PC-9 (cell line): ENCODE measurements at places on chromosomes 6 and 20. TPM values are rescaled to one million over a fixed set of nuclear protein-coding genes. Genes with fewer than 3 reads are reported as not detected.

CCN2 gene
- total RNA-seq, result 20.2 and 34.1 TPM in 2 replicates

PXDC1 gene
- 29.3 and 30.8 TPM in 2 replicates for total RNA-seq

GNAS-AS1 gene
- total RNA-seq, result 5.7 and 6.8 TPM in 2 replicates

BACH2 gene
- 2.3 and 4.2 TPM in 2 replicates for total RNA-seq

OPRM1 gene
- total RNA-seq, result not detected in 2 replicates

SDHAF4 gene
- total RNA-seq, result 29.1 and 40.1 TPM in 2 replicates

RIPOR3 gene
- 4.1 and 6.3 TPM in 2 replicates for total RNA-seq

DNA sequence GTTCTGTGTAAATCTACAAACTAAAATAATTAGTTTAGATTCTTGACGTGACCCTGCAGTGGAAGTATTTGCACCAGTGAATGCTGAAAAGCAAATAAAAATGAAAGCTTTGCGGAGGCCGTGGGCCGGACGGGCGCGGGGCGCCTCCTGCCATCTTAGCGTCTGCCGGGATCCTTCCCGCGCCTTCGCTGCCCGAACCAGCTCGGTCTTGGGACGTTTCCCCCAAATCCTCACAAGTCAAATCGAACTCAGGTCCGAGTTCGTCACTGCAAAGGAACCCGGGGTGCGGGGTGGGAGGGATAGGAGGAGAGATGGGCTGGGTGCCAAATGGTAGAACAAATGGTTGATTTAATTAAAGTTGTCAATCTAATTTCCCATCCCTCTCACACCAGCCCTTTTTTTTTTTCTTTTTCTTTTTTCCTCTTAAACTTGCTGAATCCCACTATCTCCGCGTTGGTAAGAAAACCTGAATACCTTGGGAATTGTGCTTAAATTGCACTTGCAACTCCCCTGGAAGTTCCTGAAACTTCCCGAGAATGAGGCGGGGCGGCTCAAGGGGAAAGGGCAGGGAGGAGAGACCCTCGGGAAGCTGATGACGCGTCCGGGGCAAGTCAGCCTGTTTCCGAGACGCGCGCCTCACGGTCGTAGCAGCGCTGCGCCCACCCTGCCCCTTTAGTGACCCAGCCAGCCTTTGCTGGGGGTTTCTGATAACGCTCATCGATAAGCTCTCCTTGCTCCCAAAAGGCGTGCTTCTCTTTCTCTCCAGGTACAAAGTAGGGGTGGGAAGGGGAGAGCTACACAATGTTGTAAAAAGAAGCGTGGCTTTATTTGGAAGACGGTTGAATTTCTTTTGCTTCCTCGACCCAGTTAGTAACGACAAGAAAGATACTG is 1.8 kb downstream of the GJA1 start:
- H3K4me3 ChIP-seq, result peak overlapping the region; percentile 60
- no peak overlapping the region for H3K27ac ChIP-seq
- H3K36me3 ChIP-seq, result no peaks in the 10 kb centered on the region
- no peaks in the 10 kb centered on the region; the same call in 1 of the 2 replicates for H3K4me1 ChIP-seq

- H3K27me3 ChIP-seq, result no peaks in the 10 kb centered on the region
- no peaks in the 10 kb centered on the region for H3K4me1 ChIP-seq
- no peak for DNase-seq
Observed at GRCh38 chr20:47304287-47304686, 52.2 kb downstream of the ZMYND8 start.

DNA sequence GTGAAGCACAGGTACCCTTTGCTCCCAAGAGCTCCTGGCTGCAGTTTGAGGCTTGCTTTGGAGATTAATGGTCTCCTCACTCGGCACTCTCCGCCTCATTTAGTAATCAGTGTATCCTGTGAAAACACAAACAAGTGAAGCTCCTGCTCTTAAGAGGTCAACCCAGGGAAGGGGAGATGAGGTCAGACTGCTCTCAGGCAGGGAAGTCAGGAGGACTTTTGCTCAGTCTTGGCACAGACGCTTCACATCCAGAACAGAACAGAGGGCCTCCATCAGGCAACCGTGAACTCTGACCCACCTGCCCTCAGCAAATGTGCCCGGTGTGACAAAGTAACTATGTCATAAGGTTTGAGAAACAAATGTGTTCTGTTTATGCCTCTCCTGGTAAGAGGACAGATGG is 428.8 kb upstream of the JARID2 start:
- H3K4me3 ChIP-seq, result no peak overlapping the region
- no peak overlapping the region for H3K27ac ChIP-seq
- DNase-seq, result no peak
- no peaks in the 10 kb centered on the region for H3K36me3 ChIP-seq

- no peak overlapping the region for H3K27ac ChIP-seq
- H3K4me3 ChIP-seq, result no peak overlapping the region
- no peaks in the 10 kb centered on the region for H3K36me3 ChIP-seq
- no peak for DNase-seq
- no peaks in the 10 kb centered on the region for H3K4me1 ChIP-seq
Observed at GRCh38 chr20:3616250-3616649, 46.9 kb downstream of the GFRA4 start.

DNA sequence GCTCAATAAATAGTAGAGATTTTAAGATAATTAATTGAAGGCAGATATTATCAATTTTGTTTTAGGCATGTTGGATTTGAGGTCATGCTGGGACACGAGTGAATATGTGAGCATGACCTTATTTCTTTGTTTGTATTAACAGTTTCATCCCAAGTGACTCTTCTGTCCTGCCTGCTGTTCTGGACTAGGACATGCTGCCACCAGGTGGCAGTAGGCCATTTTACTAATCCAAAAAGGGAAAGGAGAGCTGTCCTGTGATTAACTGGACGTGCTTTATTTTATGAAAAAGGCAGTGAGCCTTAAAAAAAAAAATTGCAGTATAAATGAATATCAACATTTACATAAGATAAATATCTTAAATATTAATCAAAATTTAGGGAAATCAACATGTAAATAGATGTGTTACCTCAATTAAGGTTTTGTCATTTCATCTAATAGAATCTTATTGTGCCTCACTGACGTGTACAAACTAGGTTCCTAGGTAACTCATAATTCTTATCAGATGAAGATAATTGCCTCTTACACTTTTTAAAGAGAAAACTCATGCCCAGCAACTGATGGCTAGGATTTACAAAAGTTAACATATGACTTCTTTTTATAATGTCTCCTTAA is 49.8 kb downstream of the FRK start:
- no peak overlapping the region for H3K4me3 ChIP-seq
- peak overlapping the region; percentile 41 for H3K27ac ChIP-seq
- no peaks in the 10 kb centered on the region for H3K27me3 ChIP-seq
- peaks cover 41% of the 10 kb centered on the region for H3K4me1 ChIP-seq

DNA sequence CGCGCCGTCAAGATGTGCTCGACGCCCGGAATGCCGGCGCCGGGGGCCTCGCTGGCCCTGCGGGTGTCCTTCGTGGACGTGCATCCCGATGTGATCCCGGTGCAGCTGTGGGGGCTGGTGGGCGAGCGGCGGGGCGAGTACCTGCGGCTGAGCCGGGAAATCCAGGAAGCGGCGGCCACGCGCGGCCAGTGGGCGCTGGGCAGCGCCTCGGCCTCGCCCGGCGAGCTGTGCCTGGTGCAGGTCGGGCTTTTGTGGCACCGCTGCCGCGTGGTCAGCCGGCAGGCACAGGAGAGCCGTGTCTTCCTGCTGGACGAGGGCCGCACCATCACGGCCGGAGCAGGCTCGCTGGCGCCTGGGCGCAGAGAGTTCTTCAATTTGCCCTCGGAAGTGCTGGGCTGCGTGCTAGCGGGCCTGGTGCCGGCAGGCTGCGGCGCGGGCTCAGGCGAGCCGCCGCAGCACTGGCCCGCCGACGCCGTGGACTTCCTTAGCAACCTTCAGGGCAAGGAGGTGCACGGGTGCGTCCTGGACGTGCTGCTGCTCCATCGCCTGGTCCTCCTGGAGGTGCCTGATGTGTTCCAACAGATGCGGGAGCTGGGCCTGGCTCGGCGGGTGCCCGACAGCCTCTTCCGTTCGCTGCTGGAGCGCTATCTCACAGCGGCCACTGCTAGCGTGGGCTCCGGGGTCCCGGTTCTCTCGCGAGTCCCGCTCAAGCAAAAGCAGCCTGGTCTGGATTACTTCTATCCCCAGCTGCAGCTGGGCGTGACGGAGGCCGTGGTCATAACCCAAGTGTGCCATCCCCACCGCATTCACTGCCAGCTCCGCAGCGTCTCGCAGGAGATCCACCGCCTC is 656 bp downstream of the TDRD6 start:
- H3K4me1 ChIP-seq, result 0 out of 2 replicates have a peak, but pooled peaks cover 10% of the 10 kb centered on the region
- no peaks in the 10 kb centered on the region for H3K27me3 ChIP-seq
- H3K36me3 ChIP-seq, result no peaks in the 10 kb centered on the region
- no peak overlapping the region for H3K4me3 ChIP-seq

- peaks cover 12% of the 10 kb centered on the region for H3K4me1 ChIP-seq
- H3K36me3 ChIP-seq, result no peaks in the 10 kb centered on the region
- DNase-seq, result no peak
- no peak overlapping the region for H3K27ac ChIP-seq
Observed at GRCh38 chr6:160421854-160422253, 73.7 kb downstream of the SLC22A3 start.

DNA sequence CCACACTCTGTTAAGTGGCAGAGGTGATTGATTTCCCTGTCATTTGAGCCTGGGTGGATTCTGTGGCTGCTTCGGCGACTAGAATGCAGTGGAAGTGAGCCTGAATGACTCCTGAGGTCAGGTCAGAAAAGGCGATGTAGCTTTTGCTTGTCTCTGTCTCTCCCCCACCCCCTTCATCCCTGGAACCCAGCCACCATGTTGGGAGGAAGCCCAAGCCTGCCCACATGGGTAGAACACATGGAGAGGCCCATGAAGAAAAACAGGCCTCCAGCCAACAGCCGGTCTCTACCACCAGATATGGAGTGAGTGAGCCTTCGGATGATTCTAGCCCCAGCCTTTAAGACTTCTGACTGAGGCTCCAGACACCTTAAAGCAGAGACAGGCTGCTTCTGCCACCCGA is 181.0 kb downstream of the TFAP2C start:
- H3K4me3 ChIP-seq, result no peak overlapping the region
- H3K27me3 ChIP-seq, result no peaks in the 10 kb centered on the region
- no peak overlapping the region for H3K27ac ChIP-seq
- no peak for DNase-seq

- H3K4me1 ChIP-seq, result no peaks in the 10 kb centered on the region
- no peaks in the 10 kb centered on the region for H3K36me3 ChIP-seq
- DNase-seq, result no peak
- no peak overlapping the region for H3K27ac ChIP-seq
- H3K27me3 ChIP-seq, result peaks cover 65% of the 10 kb centered on the region
Observed at GRCh38 chr6:169082093-169082492, 171.6 kb downstream of the THBS2 start.

DNA sequence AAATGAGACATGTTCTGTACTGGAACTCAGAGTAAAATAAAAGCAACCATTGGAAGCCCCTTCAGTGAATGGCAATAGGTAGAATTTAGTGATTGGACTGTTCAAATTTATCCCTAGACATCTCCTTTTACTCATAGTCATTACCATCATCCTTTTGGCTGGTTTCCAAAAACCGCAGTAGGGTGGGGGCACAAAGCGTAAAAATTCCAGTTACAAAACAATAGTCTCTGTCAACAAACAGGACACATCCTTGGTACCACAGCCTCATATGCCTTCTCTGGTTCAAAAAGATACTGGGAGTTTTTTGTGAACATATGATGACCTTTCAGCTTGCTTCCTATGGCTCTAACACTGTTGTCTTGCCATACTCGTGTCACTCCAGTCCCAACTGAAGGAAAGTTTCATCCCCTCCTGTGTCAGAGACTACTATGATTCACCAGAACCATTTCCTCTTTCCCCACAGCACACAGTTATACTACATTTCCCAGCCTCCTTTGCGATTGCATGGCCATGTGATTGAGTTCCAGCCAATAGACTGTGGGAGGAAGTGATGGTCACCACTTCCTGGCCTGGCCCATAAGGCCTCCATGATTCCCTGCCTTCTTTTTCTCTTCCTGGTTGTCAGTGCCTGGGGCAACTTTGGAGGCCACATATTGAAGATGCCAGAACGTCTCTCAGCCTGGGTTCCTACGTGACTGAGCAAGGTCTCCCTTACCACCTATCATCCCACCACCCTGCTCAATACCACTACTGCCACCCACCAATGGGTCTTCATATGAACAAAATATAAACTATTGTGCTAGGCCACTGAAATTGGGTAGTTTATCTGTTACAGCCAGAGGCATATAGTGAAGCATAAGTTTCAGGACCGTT is 162.4 kb downstream of the ID4 start:
- H3K4me3 ChIP-seq, result no peak overlapping the region
- peak; percentile 37 for DNase-seq
- H3K27me3 ChIP-seq, result no peaks in the 10 kb centered on the region

- peak; percentile 11 for DNase-seq
- no peak overlapping the region for H3K4me3 ChIP-seq
Observed at GRCh38 chr6:142207265-142207877, 60.3 kb downstream of the VTA1 start.

DNA sequence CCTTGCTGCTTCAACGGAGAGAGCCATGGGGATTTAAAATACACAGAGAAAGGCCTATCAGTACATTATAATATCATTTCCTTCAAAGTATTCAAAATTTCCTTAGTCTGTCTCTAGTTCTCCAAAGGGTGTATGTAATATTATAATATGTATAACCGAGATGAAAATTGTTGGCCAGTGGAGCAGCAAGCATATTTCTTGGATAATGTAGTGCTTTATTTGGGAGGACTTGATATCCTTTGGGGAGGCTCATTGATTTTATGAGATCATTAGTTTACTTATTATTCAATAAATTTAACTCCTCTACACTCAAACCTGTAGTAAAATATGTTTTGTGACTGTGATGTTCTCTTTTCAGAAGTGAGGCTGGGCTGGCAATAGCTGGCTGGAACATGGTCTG is 802.9 kb upstream of the FLRT3 start:
- H3K4me1 ChIP-seq, result no peaks in the 10 kb centered on the region
- H3K27me3 ChIP-seq, result no peaks in the 10 kb centered on the region
- DNase-seq, result no peak
- H3K27ac ChIP-seq, result no peak overlapping the region
- H3K36me3 ChIP-seq, result no peaks in the 10 kb centered on the region

GRCh38 chr6:128606611-128607010 is 86.2 kb upstream of the PTPRK start:
- H3K36me3 ChIP-seq, result no peaks in the 10 kb centered on the region
- H3K27me3 ChIP-seq, result no peaks in the 10 kb centered on the region
- no peak overlapping the region for H3K4me3 ChIP-seq
- H3K4me1 ChIP-seq, result no peaks in the 10 kb centered on the region

DNA sequence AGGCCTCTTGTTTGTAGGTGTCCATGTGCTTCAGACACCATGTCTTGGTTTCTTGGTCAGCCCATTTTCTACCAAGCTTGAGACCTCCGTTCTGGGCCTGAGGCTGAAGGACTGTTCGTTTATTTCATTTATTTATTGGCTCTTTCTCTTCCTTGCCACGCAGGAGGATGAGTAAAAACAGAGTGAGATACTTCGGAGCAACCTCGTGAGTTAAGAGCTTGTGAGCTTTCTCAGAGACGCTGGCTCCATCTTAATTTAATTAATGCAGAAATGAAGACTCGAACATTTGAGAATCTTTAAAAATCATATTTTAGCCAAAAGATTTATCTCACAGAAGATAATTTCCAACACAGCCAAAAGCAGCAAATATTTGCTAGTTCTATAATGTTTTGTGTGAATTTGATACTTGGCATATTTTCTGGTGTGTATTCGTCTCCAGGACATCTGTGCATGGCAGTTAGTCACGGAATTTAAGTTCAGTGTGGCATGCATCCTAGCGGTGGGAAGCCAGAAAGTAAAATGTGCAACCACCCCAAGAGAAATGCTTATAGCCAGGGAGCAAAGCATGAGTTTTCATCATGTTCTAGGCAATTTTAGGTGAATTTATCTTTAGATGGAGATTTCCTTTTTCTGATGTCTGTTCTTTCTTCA is 76.0 kb downstream of the THBS2 start:
- DNase-seq, result no peak
- no peaks in the 10 kb centered on the region for H3K4me1 ChIP-seq
- H3K4me3 ChIP-seq, result no peak overlapping the region
